Ureter (tissue), 1 donor: ENCODE measurements at places on chromosomes 1 and 21.

DNA sequence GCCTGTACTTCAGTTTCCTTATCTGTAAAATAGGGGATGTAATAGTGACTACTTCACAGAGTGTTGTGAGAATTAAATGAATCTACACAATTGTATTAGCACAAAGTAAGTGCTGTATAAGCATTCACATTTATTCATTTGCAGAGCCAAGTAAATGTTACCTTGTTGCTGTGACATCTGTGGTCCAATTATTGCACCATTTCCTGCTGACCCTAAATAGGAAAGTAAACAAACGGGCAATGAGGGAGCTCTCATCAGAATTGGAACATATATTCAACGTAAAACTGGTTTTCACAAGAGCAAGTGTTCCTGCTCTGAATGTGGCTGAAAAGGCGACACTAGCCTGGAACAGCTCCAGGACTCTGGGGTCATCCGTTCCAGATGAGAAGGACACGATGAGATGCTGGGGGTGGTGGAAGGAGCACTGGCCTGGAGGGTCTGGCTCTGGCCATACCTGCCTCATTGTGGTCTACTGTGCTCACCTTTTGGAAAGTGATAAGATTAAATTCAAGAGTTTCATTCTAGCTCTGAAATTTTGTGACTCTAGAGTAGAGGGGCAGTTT, 34.5 kb downstream of the PROX1 start:
- DNase-seq, result no peak

DNA sequence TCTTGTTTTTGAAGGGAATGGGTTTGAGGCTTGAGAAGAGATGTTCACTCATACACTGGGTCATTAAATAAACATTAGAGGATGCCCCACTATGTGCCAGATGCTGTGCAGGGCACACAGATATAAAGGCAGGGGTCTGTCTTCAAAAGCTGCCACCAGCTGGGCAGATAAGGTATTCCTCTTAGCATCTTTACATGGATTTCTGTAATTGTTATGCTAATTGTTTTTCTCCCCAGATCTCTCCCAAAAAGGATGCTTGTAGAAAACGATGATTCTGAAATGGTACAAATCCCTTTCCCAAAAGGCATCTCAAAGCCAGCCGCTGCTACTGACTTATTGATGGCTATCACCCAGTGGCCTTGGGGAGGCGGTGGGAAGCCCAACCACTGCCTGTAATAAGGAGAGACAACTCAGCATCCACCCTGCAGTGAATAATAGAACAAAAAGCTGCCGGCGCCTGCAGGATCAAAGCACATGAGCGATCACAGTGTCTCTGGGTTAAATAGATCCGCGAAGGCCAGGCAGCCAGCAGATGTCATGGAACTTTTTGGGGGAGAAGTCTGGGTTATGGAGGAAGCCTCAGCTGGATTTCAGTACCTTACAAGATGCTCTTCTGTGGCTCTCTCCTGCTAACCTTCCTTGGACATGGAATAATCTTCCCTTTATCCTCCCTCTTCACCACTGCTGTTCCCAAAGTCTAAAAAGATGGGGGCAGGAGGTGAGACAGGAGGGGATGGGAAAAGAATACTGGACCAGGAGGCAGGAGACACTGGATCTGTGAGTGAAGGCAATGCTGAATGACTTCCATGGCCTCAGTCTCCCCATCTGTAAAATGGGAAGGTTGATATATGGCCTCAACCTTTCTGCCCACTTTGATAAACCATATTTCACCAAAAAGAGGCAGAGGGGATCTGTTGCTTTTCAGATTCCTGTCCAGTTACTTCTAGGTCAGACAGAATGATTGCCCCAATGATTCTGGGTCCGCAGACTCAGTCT, 54.8 kb upstream of the CD34 start:
- no peak for DNase-seq

DNA sequence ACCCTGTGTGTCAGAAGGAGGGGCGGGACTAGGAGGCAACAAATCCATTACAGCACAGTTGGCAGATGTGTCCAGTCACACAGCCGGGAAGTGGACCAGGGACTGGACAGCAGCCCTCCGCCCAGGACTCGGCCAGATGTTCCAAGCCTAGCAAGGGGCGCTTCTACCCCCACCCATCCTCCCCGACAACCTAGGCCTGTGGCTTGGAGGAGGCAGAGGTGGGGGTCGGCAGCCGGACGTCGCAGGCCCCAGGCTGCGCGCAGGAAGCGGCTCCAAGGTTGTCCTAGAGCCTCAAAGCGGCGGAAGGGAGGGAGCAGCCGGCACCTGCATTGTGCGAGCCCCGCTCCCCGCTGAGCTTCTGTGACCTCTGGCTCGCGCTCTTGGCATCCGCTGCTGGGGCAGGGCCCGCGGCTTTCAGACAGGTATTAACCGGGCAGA, 20.6 kb upstream of the MYCL start:
- no peak for DNase-seq

DNA sequence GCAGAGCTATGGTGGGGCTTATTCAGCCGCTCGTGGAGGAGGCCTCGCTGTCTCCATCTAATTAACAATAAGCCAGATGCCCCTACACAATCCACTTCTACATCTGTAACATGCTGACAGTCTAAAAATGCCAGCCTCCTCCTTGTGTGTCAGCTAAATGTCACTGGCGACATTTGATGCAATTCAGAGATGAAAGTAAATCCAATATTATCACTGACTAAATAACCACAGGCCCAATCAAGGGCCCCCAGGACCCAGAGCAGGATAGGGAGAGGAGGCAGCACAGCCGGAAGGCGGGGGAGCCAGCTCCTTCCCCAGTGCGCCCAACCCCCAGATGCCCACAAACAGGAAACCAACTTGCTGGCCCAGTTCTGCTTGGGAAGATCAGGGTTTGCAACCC, 76.6 kb downstream of the DMRTA2 start:
- DNase-seq, result no peak

DNA sequence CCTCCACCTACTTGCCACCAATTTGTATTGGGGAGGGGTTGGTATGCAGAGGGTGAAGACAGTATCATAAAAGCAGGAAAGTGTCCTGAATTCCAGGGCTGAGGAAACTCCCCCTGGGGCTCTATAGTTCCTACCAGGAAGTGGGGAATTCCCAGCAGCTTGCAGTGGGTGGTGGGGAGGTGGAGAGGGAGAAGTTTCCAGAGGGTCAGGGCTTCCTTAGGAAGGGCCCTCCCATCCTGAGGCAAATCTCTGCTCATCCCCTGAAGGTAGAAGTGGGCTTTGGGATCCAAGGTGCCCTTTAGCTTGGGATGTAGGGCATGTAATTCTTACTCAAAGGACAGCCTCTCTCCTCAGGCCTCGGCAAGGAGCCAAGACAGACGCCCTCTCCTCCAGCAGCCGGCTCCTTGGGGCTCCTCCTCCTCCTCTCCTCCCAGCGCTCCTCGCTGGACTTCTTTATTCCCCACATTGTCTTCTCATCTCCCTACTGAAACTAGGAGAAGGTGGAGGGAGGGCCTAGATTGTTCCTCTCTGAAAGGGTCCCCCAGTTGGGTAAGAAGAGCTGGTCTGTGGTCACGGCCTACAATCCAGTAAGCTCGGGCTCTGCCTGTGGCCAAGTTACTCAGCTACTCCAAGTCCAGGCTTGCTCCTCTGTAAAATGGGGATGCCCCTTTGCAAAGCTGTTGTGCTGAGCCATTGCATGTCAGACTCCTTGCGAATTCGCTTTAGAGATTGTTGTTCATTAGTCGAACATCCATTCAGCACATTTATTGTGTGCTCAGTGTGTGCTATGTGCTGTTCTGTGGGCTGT, 17.9 kb upstream of the CSF1 start:
- no peak for DNase-seq

GRCh38 chr1:164780111-164780812, 221.3 kb downstream of the PBX1 start:
- DNase-seq, result no peak

GRCh38 chr1:205275133-205275532, 46.4 kb downstream of the NUAK2 start:
- no peak for DNase-seq

- DNase-seq, result no peak
Observed at GRCh38 chr1:172809750-172810149, 150.8 kb downstream of the FASLG start.

DNA sequence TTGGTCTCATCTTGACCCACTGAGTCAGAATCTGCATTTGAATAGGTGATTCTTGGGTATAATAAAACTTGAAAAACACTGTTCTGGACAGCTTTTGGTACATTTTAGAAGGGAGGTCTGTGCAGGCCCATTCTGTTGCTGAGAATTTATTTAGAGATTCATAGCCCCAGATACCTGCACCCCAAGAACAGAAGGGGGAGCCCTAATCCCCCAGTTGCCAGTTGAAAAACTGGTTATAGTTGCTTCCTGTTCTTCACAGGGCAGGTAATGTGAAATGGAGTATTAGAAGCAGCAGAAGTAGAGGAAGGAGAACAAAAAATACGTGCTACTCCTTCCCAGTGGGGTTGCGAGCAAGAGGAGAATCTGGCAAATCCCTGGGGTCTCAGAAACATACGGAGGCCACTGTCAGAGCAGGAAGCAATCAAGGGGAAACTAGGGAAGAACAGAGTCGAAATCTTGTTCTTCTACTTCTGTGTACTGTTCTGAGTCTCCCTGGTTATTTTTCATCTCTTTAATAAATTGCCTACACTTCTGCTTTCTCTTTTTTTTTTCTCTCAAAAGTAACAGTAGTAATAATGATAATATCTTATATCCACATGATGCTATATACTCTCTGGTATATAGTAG, 4.6 kb upstream of the CLCA2 start:
- peak; percentile 58 for DNase-seq

DNA sequence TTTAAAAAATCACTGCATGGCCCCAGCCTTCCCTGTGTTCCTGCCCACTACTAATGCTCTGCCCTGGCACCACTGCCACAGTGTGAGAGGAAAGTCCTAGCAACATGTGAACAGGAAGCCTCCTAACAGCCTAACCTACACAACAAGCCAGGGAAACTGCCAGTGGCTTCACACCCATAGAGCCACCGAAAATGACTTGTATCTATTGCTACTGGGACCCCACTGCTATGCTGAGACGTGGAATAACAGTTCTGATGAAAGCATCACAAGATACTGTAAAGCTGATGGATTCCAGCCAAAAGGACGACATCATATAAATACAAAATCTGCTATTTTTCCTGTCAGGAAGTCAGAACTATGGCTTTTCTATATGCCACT, 74.9 kb downstream of the JAK1 start:
- no peak for DNase-seq

DNA sequence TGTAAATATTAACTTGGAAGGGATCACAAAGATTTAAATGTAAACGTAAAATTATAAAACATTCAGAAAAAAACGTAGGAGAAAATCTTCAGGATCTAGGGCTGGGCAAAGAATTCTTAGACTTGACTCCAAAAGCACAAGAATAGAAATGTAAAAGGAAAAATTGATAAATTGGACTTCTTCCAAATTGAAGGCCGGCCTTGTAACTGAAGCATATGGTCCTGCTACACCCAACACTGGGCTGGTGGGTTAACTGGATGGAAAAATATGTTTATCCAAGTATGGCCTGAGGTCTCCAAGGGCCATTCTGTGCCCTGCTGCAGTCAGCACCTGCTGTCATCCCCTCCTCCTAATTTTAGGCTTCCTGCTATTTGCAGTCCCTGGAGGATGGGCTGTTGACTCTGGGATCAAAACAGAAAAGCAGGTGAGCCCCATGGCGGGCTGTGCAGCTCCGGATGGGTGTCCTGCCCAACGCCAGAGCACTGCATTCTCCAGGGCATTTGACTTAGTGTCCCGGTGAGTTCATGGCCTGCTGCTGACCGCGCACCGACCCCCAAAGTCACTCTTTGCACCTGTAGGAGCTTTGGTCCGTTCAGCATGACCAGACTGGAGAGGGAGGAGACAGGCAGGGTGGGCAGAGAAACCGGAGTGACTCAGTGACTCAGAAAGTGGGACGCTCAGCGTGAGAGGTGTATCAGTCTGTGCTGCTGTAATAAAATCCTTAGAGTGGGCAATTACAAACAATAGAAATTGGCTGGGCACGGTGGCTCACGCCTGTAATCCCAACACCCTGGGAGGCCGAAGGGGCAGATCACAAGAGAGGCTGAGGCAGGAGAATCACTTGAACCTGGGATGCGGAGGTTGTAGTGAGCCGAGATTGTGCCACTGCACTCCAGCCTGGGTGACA, 6.1 kb upstream of the AIRE start:
- no peak for DNase-seq

- no peak for DNase-seq
Observed at GRCh38 chr1:232893481-232894313, 56.7 kb upstream of the NTPCR start.

- peak; percentile 64 for DNase-seq
Observed at GRCh38 chr1:227895828-227896685, 51.7 kb downstream of the WNT9A start.

- DNase-seq, result no peak
Observed at GRCh38 chr1:226949401-226949800, 9.3 kb downstream of the COQ8A start.

DNA sequence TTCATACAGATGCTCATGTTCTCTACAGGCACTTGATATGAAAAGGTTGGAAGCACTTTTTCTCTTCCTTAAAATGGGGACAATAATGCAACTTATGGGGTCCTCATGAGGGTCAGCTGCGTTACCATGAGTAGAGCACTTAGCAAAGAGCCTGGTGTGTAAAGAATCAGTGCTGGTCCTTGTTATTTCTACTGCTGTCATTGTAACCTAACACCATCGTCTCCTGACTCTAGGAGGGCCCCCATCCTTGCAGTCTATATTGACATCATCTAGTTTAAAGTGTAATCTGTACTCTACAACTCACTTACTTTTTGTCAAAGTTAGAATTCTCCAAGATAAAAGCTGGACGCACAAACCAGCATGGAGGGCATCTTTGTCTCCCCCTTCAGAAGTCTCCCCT, 2.4 kb downstream of the CAPN9 start:
- DNase-seq, result no peak

GRCh38 chr21:46196733-46197132, 12.5 kb upstream of the SPATC1L start:
- DNase-seq, result peak; percentile 37
